ENCODE measurements at places on chromosomes 4 and X. TPM values are rescaled to one million over a fixed set of nuclear protein-coding genes. Genes with fewer than 3 reads are reported as not detected.

Gene FAM193A
- 38.7 TPM for total RNA-seq

DNA sequence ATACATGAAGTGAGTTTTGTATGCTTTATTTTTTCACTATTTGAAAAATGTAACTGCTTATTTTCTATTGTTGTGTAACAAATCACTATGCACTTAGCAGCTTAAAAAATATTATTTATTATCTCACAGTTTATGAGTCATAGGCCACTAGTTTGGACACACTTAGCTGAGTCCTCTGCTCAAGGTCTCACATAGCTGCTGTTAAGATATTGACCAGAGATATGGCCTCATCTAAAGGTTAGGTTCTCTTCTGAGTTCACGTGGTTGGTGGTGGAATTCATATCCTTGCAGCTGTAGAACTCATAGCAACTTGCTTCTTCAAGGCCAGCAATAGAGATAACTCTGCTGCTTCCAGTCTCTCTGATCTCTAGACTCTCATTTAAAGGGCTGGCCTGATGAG, 534.4 kb downstream of the SPRY1 start:
- DNase-seq, result peak; percentile 31

GRCh38 chr4:139242511-139243051, 37.4 kb downstream of the MGARP start:
- DNase-seq, result peak; percentile 59

- peak; percentile 4 for DNase-seq
Measured at GRCh38 chrX:75155447-75155826, 646 bp downstream of the ABCB7 start.
